ENCODE measurements at places on chromosomes 13 and 19. TPM values are rescaled to one million over a fixed set of nuclear protein-coding genes. Genes with fewer than 3 reads are reported as not detected.

Gene PTPRH
- total RNA-seq = 42.8 TPM

Gene EFNB2
- total RNA-seq = 4.7 TPM

Gene TNFSF9
- 2.9 TPM for total RNA-seq

Gene CD209
- total RNA-seq = not detected

Gene KCNN1
- total RNA-seq = 0.90 TPM

GRCh38 chr13:95470574-95471366, 81.8 kb upstream of the CLDN10 start:
- no peaks in the 10 kb centered on the region for H3K36me3 ChIP-seq
- H3K27me3 ChIP-seq = no peaks in the 10 kb centered on the region
- H3K4me3 ChIP-seq = no peak overlapping the region
- no peak for DNase-seq

DNA sequence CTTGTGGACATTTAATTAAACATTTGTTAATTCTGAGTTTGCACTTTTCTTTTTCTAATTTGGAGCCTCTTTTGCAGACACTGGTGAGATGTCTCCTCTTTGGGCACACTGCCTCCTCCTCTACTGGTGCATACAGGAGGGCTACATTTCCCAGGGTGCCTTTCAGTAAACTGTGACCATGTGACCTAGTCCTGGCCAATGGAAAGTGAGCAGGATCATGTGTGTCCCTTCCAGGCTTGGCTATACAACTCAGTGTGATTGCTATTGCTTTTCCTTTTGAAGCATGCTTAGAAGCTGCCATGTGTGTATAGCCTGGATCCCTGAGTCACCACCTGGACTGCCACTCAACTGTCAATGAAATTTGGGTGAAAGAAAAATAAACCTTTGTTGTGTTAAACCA, 4.5 kb downstream of the IZUMO2 start:
- no peaks in the 10 kb centered on the region for H3K36me3 ChIP-seq
- no peak overlapping the region for H3K4me3 ChIP-seq
- no peaks in the 10 kb centered on the region for H3K4me1 ChIP-seq
- DNase-seq = no peak

DNA sequence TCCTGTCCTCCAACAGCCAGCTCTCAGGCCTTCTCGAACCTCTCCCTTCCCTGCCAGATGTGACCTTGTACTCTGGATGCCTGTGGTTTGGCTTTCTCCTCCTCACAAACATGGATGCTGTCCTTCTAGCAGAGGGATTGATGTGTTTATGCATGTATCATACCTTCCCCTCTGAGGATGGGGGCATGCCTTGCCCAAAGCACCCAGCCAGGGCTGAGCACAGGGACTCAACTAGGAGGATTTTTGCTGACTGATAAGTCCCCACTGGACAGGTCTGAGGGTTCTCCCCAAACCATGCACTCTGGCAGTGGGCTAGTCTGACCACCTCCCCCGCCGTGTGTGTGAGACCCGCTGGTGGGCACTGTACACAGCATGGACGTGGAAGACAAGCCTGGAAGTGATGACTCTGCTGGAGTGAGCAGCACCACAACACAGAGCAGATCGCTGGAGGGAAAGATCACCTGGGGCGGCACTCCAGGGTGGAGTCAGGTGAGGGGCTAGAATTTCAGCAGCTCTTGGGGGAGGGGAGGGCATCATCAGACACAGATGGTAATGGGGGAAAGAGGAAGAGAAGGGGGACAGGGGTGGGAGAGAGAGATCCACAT, 360.3 kb upstream of the ZNF507 start:
- DNase-seq = no peak
- H3K4me1 ChIP-seq = no peaks in the 10 kb centered on the region

GRCh38 chr19:13033819-13034611, 38.7 kb downstream of the NFIX start:
- peaks cover 99% of the 10 kb centered on the region for H3K4me1 ChIP-seq
- DNase-seq = no peak
- H3K36me3 ChIP-seq = no peaks in the 10 kb centered on the region
- H3K4me3 ChIP-seq = no peak overlapping the region

DNA sequence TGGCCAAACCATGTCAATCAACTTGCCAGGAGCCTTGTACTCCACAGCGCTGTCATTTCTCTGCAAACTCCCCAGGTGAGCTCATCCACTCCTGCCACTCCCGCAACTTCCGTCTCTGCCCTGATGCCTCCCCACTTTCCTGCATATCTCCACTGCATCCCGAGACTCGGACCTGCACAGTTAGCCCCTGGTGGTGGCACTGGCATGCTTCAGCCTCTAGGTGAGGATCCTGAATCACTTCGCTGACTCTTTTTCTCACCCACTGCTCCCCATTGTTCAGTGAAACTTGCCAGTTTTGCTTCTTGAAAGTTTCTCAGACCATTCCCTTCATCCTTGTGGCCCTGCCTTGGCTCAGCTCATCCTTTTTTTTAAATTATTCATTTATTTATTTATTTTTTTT, 3.4 kb upstream of the CTU1 start:
- H3K36me3 ChIP-seq = no peaks in the 10 kb centered on the region
- 0 out of 2 replicates have a peak, but pooled peaks cover 3% of the 10 kb centered on the region for H3K4me1 ChIP-seq
- H3K27ac ChIP-seq = no peak overlapping the region
- H3K27me3 ChIP-seq = peaks cover 5% of the 10 kb centered on the region
- no peak overlapping the region for H3K4me3 ChIP-seq

DNA sequence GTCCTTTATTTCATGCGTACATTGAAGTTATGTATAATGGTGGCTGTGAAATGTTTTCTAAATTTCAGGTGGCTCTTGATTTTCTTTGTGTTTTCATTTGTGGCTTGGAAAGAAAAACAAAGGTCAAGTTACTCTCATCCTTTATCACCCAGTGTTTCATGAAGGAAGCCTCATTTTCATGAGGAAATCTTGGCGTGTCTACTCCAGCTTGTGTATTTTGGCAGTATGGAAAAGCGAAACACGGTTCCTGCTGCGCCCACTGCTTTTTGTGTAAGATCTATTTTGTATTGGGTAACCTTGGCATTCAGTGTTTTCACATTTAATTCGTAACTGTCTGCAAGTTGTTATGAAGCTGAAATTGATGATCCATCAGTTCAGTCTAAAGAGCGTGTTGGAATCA, 147.0 kb upstream of the RNF113B start:
- DNase-seq = no peak
- no peak overlapping the region for H3K4me3 ChIP-seq
- no peaks in the 10 kb centered on the region for H3K4me1 ChIP-seq
- no peaks in the 10 kb centered on the region for H3K27me3 ChIP-seq
- no peak overlapping the region for H3K27ac ChIP-seq

- no peak overlapping the region for H3K4me3 ChIP-seq
- DNase-seq = no peak
- no peak overlapping the region for H3K27ac ChIP-seq
- H3K36me3 ChIP-seq = peaks cover 3% of the 10 kb centered on the region
These were observed 9.1 kb downstream of the ZNF841 start for GRCh38 chr19:52086481-52086880.

DNA sequence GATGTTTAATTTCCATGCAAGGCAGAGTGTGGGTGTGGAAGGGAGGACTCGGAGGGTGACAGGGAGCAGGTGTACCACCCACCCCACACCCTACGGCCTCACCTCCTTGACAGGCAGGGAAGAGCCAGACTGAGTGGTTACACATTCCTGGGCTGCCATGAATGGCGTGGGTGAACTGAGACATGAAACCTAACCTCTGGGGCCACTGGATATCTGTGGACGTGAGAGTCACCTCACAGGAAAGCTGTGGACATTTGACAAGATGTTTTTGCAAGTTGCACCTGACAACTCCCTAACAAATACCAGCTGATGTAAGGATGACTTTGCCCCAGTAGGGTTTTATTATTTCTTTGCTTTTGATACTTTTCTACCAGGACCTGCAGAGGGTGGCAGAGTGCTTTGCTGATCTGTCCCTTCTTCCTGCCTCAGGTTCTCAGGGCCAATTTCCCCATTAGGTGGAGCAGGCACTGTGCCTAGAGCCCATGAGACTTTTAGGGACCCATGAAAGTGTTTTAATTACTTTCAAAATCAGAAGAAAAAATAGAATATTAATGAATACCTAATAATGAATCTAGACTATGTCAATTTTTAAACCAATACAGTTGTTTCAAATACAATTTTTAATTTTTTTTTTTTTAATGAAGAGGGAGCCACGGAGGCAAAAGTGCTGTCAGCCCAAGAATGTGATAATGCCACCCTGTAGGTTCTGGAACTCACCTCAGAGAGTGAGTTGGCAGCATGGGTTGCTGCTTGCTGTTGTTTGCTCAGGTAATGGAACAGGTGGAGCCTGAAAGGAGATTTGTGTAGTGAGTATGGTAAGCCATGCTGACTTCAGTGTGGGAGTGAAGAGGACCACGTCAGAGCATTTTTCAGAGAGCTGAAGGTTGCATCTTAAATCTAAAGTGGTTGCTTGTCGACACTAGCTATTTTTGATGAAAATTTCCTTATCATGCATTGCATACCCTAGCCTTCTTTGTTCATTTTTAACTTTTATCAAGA, 58.0 kb upstream of the CYSLTR2 start:
- no peak overlapping the region for H3K4me3 ChIP-seq
- peak; percentile 43 for DNase-seq
- H3K27ac ChIP-seq = no peak overlapping the region
- H3K36me3 ChIP-seq = no peaks in the 10 kb centered on the region

DNA sequence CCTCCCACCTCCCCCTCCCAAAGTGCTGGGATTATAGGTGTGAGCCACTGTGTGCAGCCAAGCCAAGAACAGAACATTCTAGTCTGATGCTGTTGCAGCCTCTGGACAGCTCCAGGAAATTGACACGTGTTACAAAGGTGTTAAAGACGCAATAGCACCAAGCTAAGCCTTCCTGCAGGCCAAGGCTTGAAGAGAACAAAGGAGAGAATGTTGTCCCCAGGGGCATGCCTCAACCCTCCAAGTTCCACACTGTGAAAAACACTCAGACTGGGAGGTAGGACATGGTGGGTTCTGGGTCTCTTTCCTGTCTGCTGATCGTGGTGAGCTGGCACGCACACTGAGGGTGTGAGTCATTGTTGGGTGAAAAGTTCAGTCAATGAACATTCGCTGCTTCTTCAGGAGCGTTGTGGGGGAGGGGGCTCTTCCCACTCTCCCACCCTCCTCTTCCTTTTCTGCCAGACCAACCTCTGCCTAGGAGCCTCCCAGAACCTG, 5.3 kb upstream of the PTPRS start:
- H3K27ac ChIP-seq = no peak overlapping the region
- H3K36me3 ChIP-seq = no peaks in the 10 kb centered on the region
- H3K4me1 ChIP-seq = no peaks in the 10 kb centered on the region
- no peak for DNase-seq
- no peak overlapping the region for H3K4me3 ChIP-seq
- no peaks in the 10 kb centered on the region for H3K27me3 ChIP-seq

- no peak overlapping the region for H3K4me3 ChIP-seq
- H3K36me3 ChIP-seq = no peaks in the 10 kb centered on the region
- DNase-seq = no peak
- H3K27me3 ChIP-seq = peaks cover 6% of the 10 kb centered on the region
These were observed 47.5 kb downstream of the ZNF536 start for GRCh38 chr19:30419568-30420180.

DNA sequence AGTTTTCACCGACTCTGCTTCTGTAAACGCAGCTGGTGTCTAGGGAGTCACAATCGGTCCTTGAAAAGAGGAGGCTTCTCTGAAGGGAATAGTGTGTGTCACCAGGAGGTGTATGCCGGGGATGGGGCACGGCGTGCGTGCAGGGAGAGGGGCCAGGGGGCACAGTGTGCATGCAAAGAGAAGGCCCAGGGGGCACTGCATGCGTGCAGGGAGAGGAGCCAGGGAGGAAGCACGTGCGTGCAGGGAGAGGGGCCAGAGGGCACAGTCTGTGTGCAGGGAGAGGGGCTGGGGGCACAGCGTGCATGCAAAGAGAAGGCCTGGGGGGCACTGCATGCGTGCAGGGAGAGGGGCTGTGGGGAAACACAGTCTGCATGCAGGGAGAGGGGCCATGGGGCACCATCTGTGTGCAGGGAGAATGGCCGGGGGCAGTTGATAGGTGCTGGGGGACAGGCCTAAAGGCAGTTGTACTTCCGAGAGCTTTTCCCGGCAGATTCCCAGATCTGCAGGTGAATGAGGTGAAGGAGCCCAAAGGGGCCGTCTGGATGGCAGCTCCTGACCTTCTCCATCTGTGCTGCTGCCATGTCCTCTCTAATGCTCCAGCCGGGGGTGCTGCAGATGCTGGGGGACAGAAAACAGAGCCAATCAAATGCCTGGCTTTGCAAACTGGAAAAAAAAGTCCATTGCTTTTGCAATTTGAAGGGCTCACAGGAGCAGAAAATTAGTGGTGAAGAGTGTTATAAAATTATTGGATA, 36.4 kb downstream of the ATP11A start:
- H3K36me3 ChIP-seq = no peaks in the 10 kb centered on the region
- H3K27me3 ChIP-seq = no peaks in the 10 kb centered on the region
- H3K27ac ChIP-seq = peak overlapping the region; percentile 75
- DNase-seq = no peak
- H3K4me3 ChIP-seq = no peak overlapping the region

GRCh38 chr19:34350161-34350561, 14.8 kb upstream of the GPI start:
- H3K27ac ChIP-seq = no peak overlapping the region
- no peaks in the 10 kb centered on the region for H3K4me1 ChIP-seq
- no peaks in the 10 kb centered on the region for H3K36me3 ChIP-seq

DNA sequence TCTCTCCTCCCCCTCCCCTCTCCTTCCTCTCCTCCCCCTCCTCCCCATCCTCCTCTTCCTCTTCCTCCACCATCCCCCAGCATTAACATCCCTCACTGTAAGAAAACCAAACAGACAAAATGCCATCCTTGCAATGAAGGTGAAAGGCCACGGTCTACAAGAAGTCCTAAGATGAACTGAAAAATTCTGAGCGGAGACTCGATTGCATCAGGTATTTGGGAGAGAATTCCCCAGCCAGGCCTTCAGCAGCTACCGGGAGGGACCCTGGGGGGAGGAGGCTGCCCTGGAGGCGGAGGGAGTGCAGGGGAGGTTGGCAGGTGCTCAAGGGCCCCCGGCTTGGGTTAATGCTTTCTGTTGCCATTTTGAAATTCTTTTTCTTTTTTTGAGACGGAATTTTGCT, 10.1 kb upstream of the TIMM44 start:
- H3K4me1 ChIP-seq = peaks cover 3% of the 10 kb centered on the region
- H3K4me3 ChIP-seq = no peak overlapping the region
- no peaks in the 10 kb centered on the region for H3K36me3 ChIP-seq
- no peak for DNase-seq

DNA sequence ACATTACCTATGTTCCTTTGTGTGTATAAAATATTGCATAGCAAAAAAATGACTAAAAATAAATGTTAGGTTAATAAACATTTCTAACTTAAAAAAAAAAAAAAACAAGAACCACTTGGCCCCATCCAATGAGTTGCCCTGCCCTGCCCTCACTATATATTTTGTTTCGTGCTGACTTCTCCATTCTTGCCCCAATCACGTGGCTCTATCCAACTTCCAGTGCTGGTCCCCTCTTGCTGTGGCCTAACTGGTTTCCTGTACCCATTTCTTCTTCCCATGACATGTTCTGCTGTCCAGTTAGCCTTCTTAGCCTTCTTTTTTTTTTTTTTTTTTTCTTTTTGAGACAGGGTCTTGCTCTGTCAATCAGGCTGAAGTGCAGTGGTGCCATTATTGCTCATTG, 151.6 kb downstream of the FOXO1 start:
- H3K4me3 ChIP-seq = no peak overlapping the region
- H3K27me3 ChIP-seq = no peaks in the 10 kb centered on the region
- no peak for DNase-seq
- H3K4me1 ChIP-seq = no peaks in the 10 kb centered on the region

GRCh38 chr13:29507356-29507755, 88.1 kb downstream of the SLC7A1 start:
- no peaks in the 10 kb centered on the region for H3K4me1 ChIP-seq
- H3K36me3 ChIP-seq = no peaks in the 10 kb centered on the region
- no peak overlapping the region for H3K27ac ChIP-seq
- DNase-seq = no peak

- no peak for DNase-seq
- no peak overlapping the region for H3K4me3 ChIP-seq
- no peak overlapping the region for H3K27ac ChIP-seq
- H3K36me3 ChIP-seq = no peaks in the 10 kb centered on the region
These were observed 3.9 kb upstream of the CEBPA start for GRCh38 chr19:33306191-33306590.
